Central memory CD8-positive, alpha-beta T cell (primary cell): ENCODE measurements at places on chromosomes 2 and 18.

- DNase-seq, result no peak
These were observed 53.3 kb upstream of the GULP1 start for GRCh38 chr2:188238386-188238785.

- DNase-seq, result no peak
These were observed 558 bp downstream of the TTC39C start for GRCh38 chr18:24014986-24015638.

GRCh38 chr2:215848146-215848545 is 165.2 kb downstream of the MREG start:
- no peak for DNase-seq

DNA sequence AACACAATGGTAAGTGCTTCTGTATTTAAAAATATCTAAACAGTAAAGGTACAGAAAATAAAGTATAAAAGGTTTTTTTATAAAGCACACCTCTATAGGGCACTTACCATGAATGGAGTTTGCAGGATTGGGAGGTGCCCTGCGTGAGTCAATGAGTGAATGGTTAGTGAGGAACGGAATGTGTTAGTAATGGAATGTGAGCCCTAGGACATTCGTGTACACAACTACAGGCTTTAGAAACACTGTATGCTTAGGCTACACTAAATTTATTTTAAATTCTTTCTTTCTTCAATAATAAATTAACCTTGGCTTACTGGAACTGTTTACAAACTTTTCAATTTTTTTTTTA is 337.9 kb upstream of the SLC39A10 start:
- no peak for DNase-seq

GRCh38 chr2:228847684-228848083 is 423.4 kb downstream of the PID1 start:
- DNase-seq, result no peak

GRCh38 chr2:33291278-33292013 is 185.0 kb upstream of the RASGRP3 start:
- DNase-seq, result no peak

GRCh38 chr2:163610817-163611556 is 124.8 kb downstream of the FIGN start:
- DNase-seq, result no peak

DNA sequence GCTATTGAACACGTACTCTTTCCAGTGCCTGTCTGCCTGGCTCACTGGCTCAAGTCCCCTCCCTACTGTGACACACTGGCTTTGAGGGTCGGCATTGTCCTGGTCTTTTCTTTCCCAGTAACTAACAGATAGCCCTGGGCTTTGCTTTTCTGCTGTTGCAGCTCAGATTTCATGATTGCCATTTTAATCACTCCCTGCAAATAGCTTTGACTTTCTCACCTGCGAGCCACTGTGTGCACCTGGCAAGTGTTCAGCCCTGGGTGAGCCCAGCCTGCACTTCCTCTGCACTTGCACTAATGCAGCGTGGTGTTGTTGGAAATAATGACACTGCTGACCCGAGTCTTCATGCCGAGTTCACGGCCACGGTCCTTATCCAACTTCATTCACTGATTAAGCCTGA is 52.9 kb downstream of the DCDC2C start:
- no peak for DNase-seq

DNA sequence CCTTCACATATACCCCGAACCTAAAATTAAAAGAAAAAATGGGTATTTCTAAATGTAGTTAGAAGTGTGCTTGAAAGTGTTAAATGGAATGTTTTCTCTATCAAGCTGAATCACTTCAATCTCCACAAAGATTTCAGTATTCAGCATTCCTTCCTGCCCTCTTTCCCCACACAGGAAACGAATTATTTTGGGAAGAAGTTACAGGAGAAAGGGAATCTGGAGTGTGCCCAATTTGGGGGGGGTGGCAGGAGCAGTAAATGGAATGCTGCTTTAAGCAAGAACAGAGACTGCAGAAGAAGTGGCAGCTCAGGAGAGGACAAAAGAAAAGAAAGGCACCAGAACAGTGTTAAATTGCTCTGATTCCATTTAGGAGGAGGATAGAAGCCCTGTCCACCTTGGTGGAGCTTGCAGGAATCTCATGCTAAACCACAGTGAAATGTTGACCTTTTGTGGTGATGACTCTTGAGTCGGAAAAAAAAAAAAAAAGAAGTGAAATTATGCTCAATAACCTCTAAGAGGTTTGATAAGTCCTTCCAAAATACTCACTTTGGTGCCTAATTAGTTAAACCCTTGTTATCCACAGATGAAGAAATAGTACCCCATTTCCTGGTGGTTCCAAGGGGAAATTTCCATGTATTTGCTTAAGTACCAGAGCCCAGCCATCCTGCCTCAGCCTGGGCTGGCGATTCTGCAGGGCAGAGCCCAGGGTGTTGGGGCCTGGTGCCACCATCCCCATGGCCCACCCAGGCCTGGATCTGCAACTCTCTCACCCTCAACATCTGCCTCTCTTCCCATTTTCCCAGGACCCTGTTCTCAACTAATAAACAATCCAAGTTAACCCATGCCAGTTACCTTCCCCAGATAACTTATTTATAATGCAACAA is 56.5 kb downstream of the MYO5B start:
- no peak for DNase-seq

DNA sequence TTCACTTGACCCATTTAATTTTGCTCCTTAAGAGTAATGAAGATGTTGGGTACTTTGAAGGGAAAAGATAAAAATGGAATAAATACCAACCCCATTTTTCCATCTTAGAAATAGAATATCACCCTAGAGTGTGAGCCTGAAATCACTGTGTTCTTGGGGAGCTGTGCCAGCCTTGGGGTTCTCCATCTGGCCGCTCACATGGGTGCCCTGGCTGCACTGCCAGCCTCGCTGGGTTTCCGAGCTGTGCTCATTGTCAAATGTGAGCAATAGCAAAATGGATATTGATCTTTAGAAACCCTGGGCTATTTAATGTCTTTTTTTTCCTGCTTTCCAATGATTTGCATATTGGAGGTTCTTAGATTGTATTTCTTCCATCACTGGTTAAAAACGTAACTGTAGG is 9.3 kb downstream of the APCDD1 start:
- DNase-seq, result no peak

DNA sequence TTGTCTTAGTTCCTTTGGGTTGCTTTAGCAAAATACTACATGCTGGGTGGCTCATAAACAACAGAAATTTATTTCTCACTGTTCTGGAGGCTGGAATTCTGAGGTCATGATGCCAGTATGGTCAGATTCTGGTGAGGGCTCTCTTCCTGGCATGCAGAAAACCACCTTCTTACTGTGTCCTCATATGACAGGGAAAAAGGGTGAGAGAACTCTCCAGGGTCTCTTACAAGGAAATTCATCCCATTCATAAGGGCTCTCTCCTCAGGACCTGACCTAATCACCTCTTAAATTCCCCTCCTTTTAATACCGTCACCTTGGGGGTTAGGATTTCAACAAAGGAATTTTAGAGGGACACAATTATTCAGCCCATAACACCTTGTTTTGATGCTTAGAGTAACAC is 243.1 kb upstream of the TNP1 start:
- DNase-seq, result no peak

GRCh38 chr2:85221067-85221691 is 88.0 kb downstream of the TCF7L1 start:
- DNase-seq, result no peak

- no peak for DNase-seq
These were observed 1.5 kb upstream of the MTCL1 start for GRCh38 chr18:8703781-8704301.

GRCh38 chr2:219748671-219749570 is 121.5 kb downstream of the SLC4A3 start:
- DNase-seq, result no peak
